ENCODE measurements at places on chromosomes 7 and 10.

DNA sequence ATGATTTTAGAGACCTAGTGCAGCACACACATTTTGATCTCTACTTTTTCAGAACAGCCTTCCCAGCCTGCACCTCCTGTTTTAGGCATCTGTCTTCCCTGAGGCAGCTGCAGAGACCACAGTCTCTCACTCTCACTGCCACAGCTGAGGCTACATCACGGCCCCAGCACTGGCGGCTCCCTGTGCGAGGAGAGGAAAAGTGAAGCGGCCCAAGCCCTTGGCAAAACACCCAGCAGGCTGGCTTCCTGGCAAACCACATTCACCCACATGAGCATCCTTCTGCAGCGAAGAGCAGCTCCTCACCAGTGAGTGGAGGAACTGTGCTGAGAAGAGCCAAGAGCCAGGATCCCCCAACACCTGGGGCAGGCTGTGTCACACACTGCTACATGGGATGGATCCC lies 14.0 kb downstream of the HUS1 start:
- DNase-seq: no peak

DNA sequence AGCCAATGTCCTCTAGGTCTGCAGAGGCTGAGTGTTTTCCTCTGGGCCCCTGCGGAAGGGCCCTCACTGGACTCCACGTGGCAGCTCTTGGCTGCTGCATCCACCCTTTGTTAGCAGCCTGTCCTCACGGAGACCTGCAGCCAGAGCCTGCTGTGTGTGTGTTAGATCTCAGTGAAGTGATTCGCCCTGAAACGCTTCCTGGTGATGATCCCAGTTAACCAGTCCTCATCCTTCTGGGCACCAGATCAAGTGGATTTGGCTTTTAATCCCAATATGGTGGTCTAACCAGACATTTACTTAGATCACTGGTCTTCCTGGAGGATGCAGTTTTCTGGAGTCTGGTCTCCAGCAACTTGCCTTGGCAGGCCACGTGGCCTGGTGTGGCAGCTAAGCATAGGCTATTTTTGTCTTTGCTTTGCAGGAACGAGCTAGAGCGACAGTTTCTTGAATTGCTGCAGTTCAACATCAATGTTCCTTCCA lies 39.5 kb upstream of the GJD4 start:
- DNase-seq: no peak

- DNase-seq: no peak
Measured at GRCh38 chr7:41175435-41175834, 527.5 kb downstream of the INHBA start.

DNA sequence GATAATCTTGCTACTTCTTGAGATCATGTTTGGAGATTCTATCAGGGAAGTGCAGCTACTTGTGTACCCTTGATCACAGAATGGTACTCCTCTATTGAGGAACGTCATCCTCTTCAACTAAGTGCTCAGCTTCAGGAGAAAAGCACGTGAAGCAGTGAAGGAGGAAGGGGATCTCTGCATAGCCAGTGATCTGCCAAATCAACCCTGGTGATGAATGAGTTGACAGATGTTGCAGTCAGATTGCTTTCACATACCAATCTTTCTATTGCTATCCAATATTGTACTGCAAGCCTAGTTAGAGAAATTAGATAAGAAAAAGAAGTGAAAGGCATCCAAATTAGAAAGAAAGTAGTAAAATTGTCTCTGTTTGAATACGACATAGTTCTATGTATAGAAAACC lies 309.4 kb downstream of the TWIST1 start:
- DNase-seq: no peak

DNA sequence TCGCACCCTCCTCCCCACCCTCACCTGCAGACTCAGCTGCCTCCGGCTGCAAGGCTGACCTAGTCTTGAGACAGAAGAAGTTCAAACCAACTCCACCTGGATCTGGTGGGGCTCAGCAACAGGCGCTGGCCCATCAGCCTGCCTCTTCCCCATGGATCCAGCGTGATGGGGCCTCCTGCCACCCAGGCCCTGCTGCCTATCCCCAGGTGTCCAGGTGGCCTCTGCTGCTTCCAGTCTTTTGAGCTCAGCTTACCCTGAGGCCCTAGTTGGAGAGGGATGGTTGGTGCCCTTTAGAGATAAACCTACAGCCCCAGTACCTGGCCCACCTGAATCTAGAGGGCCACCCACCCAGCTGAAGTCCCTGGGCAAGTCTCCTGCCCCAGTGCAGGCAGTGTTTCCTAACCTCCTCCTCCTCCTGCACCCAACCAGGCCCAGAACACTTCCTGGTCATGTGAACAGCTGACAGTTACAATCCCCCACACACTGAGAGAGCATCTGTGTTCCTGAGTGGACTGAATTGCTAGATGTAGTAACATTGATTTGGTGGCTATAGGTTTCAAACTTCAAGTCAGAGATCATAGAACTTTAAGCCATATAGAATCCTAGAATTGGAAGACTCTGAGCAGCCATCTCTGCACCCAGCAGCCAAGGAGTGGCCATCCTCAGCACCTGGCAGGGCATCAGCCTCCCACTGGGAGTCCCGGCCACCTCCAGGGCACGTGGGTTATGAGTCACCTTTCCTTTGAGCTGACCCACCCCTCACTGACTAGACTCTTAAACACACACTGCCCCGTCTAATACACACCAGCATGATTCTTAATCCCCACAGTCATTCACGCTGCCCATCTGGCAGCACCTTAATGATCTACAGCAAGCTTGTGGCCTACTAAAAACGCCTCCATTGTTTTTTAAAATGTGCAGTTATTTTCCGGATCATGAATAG lies 51.9 kb downstream of the ALOX5 start:
- no peak for DNase-seq
